ENCODE measurements at places on chromosomes 12 and 14.

DNA sequence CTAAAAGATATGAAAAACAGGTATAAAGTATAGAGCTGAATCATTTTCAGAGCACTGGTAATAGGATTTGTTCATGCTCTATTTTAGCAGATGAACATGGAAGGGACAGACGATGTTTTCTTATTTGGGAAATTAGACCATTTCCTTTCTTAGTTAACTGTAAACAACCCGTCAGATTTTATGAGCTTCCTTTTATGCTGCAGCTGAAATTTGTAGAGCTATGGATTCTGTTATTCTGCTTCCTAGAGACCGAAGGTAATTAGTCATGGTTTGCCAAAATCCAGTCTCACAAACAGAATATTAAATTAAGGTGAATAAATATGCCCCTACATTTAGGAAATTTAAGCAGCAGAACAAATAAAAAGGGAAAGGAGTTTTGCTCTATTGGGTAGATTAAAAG, 180.2 kb upstream of the SYT1 start:
- DNase-seq = no peak

DNA sequence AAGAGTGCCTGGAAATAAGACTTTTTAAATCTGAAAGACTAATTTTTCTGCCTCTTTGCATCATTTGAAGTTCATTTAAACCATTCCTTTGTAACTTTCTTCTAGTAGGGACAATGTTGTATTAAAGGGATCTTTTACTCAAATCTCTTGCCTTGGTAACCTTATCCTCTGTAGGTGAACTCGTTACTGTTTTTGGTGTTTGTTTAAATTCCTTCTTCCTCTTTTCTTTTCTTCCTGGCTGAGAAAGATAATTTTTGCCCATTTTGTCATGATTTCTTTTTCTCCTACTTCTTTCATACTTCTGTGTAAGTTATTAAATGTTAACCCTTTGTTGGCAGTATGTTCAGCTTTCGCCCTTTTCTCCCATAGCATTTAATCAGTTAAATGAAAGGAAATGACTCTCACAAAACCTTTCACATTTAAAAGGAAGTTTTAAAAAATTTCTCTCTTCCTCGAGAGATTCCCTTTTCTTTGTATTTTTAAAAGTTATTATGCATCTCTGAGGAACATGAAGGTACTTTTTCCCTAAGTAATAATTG, 10.3 kb downstream of the VEZT start:
- DNase-seq = no peak

GRCh38 chr14:92687681-92688433, 60.6 kb downstream of the LGMN start:
- no peak for DNase-seq

DNA sequence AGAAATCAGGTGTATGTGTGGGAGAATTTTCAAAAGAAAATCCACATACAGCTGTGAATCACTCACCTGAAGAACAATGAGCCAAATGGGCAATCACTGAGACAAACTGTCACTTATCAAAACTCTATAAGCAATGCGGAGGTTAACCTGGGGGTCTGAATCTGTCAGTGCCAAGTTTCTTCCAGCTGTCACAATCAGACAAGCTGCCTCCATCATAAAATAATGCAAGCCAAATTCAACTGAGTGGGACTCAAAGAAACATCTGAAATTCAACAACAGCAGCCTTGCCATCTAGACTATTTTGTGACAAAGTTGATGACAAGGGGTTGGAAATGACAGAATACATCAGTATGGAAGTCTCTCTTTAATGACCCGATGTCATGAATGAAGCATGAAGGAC, 60.3 kb downstream of the GARIN6 start:
- DNase-seq = no peak

- DNase-seq = no peak
Observed at GRCh38 chr12:99498756-99499155, 148.8 kb upstream of the GARIN6 start.

- no peak for DNase-seq
Observed at GRCh38 chr14:89493877-89494634, 77.0 kb upstream of the FOXN3 start.

GRCh38 chr14:101595887-101596721, 34.8 kb downstream of the DIO3 start:
- no peak for DNase-seq

- no peak for DNase-seq
Observed at GRCh38 chr12:45214749-45215418, 1.0 kb upstream of the ANO6 start.
